AG08396 (cell line): ENCODE measurements at places on chromosomes 1 and 21.
A peak's percentile ranks its signal among the peaks of the same experiment; 100 is the strongest.

DNA sequence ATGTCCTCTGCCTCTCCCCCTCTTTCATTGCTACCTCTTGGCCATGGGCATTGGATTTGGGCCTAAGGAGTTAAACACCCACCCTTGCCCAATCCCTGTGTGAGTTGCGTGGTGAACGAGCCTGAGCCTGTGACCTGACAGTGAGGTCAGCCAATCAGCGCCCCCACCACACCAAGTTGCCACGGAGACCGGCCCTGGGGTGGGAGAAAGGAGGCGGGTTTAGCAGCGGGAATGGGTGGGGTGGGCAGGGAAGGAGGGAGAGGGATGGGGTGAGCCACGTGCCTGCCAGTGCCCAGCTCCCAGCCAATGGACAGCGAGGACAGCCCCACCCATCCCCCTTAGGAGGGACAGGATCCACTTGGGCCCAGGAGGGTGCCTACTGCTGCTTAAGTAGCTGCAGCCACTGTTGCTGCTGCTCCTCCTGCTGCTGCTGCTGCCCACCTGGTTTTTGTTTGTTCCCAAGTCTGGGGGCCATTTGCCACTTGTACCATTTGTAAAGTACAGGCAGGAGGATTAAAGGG lies 9.5 kb downstream of the ZBTB7B start:
- peak; percentile 75 for DNase-seq

- no peak for DNase-seq
Measured at GRCh38 chr21:38300141-38300578, 43.4 kb downstream of the KCNJ15 start.

- peak; percentile 94 for DNase-seq
Measured at GRCh38 chr1:9689011-9689706, 37.6 kb downstream of the PIK3CD start.

GRCh38 chr1:24384251-24385090 lies 29.1 kb downstream of the STPG1 start:
- DNase-seq, result peak; percentile 66

DNA sequence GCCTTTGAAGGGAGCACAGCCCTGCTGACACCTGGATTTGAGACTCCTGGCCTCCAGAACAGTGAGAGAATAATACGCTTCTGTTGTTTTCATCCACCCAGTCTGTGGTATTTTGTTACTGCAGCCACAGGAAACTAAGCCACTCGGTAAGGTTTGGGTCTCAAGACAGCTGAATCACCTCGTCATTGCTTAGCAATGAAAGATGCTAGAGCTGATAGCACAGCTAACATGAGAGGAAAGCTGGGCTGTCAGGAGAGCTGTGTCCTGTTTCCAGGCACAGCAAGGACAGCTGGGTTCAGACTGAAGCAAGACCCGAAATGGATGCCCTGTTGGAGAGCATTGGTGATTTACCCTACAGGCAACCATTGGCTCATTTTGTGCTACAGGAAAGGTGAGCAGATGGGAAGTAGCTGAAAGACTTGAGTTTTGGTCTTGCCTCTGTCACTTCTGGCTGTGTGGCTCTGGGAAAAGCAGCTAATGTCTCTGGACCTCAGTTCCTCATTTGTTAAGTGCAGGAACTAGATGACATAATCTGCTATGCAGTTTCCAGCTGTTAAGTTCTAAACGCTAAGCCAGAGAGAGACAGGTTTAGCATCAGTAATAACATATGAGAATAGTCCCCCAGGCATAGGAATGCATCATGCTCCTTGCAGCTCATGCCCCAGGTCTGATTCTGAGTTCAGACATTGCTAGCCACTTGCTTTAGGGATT lies 58.0 kb downstream of the CLIC6 start:
- DNase-seq, result no peak

GRCh38 chr1:110714374-110714995 lies 39.7 kb upstream of the KCNA3 start:
- no peak for DNase-seq

DNA sequence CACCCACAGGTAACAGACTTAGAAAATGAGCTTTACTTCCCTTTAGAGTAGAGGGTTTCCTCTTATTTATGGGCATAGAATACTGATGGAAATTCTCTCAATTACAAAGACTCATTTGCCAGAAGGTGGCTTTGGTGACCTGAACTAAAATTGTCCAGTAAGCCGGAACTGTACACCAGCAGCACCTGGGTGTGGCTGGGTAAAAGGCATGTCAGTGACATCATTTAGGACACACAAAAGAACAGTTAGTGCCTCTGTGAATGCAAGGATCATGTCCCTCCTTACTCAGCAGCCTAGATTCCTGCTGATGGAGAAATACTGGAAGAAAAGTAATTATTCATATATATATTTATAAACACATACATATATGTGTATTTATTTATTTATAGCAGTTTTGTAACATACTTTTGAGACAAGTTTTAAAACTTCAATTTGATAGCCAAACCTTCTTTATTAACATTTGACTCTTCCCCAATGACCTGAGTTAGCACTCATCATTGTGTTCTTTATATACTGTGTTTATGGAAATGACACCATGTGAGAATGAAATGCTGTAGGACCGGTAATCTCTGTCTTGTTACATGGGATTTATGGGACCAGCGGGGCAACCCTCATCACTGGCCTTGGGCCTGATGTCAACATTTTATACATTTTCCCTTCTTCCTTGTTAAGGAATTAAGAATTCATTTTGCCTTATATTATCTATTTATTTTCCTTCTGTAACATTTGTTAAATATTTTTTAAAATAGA lies 274.4 kb downstream of the BRINP2 start:
- DNase-seq, result no peak

DNA sequence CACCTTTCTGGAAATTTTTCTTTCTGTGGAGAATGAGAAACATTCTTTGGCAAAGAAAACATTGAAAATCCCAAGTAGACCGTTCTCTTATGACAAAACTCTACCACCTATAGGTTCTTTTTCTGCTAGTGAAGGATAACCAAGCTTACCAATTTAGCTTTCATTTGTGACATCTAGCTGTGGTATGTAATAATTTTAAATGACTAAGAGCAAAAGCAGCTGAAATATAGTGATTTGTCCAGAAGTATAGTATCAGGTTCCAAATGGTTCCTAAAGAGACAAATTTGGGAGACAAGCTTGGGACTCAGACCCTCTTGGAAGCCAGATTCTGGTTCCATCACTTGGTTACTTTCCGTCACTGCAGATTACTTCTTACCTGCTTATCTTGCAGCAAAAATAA lies 24.4 kb downstream of the FUBP1 start:
- no peak for DNase-seq

DNA sequence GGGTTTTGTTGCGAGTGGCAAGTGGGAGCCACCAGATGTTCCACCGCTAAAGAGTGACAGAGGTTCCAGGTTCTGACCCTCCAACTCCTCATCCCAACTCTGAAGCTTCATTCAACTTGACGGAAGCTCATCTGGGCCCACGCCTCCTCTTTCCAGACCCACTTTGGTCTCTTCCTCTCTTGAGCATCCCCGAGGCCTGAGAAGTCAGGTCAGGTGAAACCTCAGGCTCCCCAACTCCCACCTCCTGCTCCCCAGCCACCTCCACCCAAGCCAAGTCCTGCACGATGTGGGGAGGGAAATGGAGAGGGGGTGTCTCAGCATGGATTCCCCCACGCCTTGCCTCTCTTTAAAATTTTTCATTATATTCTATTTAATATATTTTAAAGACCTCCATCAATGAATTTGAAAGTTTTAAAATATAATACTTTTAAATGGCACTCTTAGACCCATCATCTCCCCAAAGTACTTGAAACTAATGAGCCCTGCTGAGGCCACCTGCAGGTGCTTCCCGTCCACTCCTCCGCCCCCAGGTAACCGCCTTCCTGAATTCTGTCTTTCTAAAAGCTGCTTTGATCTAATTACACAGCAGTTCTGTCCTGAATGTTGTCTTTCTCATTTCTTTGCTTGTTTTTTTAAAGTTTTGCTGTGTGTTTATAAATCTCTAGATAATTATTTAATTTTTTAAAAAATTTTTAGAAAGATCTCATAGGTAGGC lies 238.1 kb downstream of the KAZN start:
- no peak for DNase-seq
